ENCODE measurements at places on chromosomes 5 and 9. TPM values are rescaled to one million over a fixed set of nuclear protein-coding genes. Genes with fewer than 3 reads are reported as not detected.

DNA sequence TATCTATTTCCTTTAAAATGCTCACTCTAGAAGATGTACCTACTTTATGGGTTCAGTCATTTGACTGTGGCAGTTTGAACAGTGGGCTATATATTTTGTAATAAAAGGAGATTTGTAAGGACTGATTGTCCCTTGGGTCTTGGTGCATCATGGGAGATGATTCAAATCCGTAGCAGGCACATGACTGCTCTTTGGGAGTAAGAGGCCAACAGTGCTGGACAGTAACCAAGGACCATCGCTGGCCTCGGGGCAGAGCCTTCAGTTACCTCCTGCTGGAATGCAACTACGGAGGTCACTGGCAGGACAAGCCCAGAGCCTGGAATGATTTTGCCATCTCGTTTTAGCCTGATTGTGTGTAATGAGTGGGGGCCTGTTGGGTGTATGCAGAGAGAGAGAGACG is 7.0 kb upstream of the MAMDC2 start:
- DNase-seq = no peak

Gene MCTP1
- total RNA-seq = 26.0 TPM

GRCh38 chr5:126446498-126447224 is 23.5 kb downstream of the GRAMD2B start:
- DNase-seq = peak; percentile 98

DNA sequence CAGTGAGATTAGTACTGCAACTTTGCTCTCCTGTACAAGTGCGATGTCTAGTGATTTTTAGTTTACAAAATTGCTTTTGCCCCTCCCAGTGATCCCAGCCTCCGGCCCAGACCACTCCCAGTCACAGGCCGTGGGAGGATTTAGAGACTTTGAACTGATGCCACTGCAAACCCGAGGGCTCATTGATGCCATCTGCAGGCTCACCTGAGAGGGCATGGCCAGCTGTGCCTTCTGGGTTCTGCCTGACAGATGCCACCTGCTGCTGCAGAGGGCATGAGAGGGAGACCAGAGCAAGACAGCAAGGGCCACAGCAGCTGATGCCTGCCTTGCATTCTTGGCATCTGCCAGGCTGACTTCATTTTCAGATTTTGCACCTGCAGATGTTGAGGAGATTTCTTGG is 593.8 kb downstream of the CDK5RAP2 start:
- no peak for DNase-seq

GRCh38 chr5:158995694-158996173 is 104.0 kb downstream of the EBF1 start:
- DNase-seq = no peak
